ENCODE measurements at places on chromosomes 11 and 22.

DNA sequence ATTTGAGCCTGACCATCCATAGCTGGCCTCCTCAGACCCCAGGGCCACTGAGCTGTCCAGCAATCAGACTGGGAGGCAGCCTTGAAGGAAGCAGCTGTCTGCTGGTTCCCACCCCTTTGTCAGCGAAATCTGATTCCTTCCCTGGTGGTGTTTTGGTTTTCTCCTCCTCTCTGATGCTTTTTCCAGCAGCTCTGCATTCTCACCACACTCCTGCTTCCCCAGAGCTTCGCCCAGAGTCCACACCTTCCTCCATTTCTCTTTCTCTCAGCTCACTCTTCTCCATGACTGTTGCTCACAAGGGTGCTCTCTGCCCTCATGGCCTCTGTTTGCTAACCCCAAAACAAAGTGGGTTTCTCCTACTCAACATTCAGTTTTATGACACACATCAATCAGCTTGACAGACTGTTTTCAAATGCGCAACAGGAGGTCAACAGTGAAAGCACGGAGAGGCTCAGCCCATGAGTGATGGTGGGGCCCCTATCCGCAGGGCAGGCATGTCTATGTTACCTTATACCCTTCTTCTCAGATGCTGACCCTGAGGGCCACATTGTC, 130.6 kb upstream of the MTNR1B start:
- no peak for DNase-seq

DNA sequence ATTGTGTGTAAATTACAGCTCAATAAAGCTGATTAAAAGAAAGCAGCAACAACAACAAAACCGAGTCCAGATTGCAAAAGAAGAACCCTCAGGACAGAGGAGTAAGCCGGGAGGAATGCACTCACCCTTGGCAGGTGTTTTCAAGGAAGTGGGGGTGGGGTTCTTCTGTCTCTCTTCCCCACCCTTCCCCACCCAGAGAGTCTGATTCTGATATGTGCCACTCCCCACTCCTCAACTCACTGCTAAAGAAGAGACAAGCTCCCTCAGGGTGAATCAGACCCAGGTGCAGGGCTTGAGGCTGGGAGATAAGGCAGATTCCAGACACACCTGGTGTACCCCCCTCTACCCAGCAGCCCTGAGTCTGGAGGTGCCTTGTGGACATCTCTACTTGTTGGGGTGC, 38.4 kb upstream of the PHF21A start:
- DNase-seq = no peak

DNA sequence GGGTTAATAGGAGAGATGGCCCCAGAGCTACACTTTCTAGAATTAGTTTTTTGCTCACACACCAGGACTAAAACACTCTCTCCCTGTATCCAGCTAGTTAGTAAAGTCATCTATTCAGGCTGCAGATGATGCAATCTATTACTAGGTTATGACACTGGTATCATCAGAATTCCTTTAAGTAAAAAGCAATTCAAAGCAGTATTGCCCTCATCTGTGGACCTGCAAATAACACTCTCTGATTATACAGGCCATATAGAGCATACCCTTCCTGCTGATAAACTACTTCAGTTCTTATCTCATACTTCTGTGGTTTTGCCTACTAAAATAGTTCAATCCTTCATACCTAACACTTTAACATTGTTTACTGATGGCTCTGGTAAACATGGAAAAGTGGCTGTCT, 13.5 kb upstream of the MTMR2 start:
- no peak for DNase-seq

GRCh38 chr11:8312986-8313385, 49.3 kb upstream of the LMO1 start:
- DNase-seq = no peak

- DNase-seq = no peak
Observed at GRCh38 chr11:86171627-86172026, 72.9 kb upstream of the EED start.

- DNase-seq = peak; percentile 80
Observed at GRCh38 chr11:6219359-6219758, 14.0 kb downstream of the C11orf42 start.

DNA sequence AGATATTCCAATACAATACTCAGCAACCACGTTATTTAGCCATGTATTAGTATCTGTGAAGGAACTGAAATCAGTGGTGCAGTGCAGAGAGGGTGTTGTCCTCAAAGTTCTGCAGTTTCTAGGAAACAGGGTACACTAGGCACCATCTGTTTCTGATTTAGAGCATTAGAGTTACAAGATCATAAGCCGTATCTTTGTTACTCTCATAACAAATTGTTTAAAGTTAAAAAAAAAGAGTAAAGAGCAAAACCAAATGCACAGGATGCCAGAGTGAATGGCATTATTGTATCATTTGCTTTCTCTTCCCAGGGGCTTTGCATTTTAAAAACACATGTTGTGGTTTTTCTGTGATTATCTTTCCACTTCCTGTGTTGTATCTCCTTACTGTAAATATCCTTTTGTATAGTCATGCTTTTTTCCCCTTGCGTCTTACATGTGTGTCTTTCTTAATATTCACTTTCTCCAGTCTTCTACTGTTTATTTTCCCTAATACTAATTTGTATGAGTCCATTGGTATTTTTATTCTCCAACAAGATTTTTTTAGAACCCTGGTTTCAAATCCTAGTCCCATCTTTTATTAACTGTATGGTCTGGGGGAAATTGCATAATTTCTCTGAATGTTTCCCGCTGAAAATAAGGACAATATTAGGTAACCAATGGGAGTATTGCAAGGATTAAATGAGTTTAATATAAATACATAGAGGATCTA, 15.2 kb upstream of the NUP160 start:
- peak; percentile 37 for DNase-seq

- DNase-seq = no peak
Observed at GRCh38 chr11:16818284-16818683, 79.8 kb downstream of the C11orf58 start.

GRCh38 chr11:19243613-19244012, 2.9 kb upstream of the E2F8 start:
- DNase-seq = no peak
